ENCODE measurements at places on chromosomes 6 and 20.
A peak's percentile ranks its signal among the peaks of the same experiment; 100 is the strongest.

- no peak for DNase-seq
Measured at GRCh38 chr20:53413186-53413631, 180.4 kb downstream of the ZNF217 start.

DNA sequence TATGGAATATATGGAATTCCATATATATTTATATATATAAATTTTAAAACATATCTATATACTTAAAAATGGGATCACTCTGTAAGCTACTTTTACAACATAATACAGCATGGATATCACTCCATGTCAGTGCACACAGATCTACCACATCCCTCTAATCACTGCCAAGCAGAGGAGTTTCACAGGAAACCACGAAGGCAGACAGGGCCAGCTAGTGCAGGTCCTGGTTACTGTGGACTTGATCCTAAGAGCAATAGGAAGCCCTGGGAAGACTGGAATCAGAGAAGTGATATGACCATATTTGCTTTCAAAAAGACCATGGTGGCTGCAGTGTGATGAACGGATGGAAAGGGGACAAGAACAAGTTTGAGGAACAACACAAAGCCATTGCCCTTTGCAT, 40.0 kb upstream of the NRN1 start:
- no peak for DNase-seq

DNA sequence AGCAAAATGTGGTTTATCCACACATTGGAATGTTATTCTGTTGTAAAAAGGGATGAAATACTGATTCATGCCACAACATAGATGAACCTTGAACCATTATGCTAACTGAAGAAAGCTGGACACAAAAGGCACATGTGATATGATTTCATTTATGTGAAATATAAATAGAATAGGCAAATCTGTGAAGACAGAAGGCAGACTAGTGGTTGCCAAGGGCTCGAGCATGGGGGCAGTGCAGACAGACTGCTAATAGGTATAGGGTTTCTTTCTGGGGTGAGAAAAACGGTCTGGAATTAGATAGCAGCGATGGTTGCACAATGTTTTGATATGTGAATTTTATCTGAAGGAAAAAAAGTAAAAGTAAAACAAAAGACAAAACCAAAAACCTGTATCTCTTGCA, 54.6 kb upstream of the FNDC1 start:
- DNase-seq, result no peak

GRCh38 chr6:163408352-163408991, 6.0 kb upstream of the QKI start:
- no peak for DNase-seq

DNA sequence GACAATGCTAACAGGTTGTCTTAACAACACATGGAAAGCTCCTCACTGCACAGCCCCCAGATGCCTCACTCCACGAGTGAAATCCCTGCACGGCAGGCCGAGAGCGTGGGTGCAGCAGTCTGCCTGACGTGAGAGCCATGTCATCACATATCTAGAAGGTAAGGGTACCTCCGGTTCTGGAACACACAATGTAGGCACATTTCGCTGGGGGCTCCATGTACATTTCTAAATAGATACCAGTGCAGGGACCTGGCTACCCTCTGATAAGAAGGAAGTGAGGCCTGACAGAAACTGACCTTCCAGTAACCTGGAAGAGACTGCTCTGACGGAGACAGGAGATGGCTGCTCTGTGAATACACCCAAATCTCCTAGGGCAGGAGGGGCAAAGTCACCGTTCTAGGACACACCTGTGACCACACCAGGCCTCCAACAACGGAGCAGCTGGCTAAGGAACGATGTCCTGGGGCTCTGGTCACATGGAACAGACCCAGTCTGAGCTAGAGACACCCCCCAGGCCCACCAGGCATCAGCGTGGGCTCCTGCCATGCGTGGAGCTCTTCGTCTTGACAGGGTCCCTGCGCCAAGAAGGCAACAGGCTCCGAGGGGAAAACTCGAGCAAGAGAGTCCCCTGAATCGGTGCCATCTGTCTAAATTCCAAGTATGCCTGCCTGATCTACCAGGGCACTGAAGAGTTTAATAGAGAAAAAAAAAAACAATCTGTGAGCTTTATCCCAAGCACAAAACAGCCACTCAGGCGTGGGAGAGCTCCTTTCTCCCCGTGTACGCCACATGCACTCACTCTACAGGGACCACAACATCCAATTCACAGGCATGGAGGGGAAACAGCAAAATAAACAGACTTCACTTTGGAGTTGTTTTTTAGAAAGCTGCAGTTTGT, 27.5 kb downstream of the RNASET2 start:
- DNase-seq, result no peak

DNA sequence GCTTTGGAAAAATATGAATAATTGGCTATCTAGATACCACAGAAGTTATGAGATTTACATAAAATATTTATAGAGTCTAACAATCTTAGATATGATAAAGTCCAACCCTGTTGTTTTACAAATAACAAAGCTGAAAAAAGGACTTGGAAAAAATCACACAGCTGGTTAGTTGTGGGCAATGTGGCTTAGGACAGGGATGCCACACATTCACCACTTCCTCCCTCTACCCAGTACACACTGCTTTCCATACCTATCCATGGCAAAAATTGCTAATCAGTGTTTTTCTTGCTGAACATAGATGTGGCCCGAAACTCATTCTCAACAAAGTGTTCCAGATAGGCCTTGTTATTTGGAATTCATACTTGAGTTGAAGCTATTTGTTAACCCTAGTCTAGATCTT, 147.3 kb upstream of the BMP5 start:
- no peak for DNase-seq

DNA sequence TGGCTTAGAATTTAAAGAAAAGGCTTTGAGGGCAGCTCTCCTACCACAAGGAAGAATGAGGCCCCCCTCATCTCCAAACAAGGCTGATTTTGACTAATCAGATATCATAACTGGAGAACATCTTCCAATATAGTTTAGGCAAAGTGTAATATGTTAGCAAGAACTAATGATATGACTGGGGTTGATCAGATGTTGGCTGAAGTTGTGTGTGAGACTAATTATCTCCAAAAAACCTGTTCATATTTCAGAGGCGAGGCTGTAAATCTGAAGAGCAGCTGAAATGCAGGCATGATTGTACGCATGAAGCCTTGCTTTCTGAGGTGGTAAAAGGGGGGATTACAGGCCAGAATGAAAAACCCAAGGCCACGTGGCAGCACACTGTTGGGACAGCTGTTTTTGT, 16.0 kb upstream of the ZNF831 start:
- DNase-seq, result no peak

DNA sequence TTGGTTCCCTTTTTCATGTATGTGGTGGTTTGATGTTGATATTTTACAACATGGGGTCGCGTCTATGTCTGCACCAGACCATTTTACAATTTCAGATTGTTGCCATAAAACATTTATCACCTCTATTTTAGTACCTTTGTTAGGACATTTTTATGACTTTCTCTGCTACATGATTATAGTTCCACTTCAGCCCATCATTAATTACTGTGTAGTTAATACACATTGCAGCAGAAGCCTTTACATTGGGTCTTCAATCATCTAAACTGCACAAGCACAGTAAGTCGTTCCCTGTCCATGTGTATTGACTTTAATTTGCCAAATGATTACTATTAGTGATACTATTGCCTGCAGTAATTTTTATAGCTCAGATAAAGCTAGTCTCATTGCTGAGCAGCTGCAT, 15.7 kb upstream of the TMEM217 start:
- no peak for DNase-seq

GRCh38 chr6:103629613-103630012, 1230.1 kb downstream of the HACE1 start:
- DNase-seq, result no peak

DNA sequence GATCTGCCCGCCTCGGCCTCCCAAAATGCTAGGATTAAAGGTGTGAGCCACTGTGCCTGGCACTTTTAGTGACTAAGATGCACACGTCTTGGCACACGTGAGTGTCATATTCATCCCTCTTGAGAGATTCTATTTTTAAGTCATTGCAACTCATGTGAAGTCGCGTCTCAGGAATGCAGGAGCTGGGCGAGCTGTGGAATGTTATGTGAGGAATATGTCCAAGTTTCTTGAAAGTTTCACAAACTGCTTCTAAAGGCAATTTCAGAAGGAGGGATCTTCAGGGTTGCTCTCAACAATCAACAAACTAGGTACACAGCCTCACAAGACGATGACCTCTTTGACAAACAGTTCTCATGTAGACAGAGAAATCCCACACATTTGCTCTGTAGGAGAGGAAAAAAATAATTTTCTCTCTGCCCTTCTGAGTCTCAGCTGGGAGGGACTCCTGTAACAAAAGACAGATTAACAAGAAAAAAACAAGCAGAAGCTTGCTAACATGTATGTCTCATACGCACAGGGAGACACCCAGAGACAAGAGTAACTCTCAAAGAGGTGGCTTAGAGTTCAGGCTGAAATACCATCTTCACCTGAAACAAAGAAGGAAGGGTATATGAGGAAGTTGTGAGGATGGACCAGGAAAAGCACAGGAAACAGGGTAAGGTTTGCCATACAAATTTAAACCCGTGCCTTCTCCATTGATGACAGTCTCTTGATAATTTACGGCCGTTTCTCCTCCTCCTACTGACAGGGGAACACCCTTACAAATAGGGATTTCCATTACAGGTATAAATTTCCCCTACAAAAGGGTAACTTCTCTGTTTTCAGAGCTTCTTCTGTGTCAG, 45.3 kb upstream of the FAM50B start:
- no peak for DNase-seq

- no peak for DNase-seq
Measured at GRCh38 chr6:146191166-146191565, 162.3 kb downstream of the GRM1 start.

DNA sequence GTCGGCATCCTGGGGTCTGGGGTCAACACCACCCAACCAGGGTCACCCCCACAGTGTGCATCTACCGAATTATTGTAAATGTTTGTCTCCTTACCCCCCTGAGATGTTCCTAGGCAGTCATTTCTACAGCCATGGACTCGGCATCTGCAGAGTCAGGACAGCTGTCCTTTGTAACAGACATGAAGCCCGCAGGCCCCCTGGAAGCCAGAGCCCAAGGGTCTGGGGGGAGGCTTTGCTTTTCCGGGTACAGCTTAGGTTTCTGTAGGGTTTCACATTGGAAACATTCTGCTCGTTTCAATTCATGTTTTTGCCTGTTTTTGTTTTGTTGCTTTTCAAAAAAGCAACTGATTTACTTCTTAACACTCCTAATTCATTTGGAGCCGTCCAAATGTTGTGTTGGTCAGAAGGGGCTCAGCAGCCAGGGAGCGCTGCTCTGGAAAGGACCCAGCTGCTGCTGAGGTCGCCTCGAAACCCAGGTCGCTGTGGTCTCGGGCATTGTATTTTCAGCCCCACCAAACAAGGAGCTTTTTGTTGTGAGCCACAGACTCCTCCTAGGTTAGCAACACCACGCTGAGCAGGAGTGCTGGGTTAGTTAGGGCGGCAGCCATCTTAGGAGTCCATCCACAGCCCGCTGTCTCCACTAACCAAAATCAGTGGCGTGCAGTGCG, 160.4 kb downstream of the TMEM242 start:
- no peak for DNase-seq

GRCh38 chr6:154919806-154920205, 75.3 kb upstream of the TIAM2 start:
- no peak for DNase-seq

- DNase-seq, result no peak
Measured at GRCh38 chr6:159973406-159973805, 4.5 kb downstream of the IGF2R start.

- DNase-seq, result no peak
Measured at GRCh38 chr6:25032934-25033333, 97.2 kb upstream of the RIPOR2 start.

- DNase-seq, result no peak
Measured at GRCh38 chr6:87357479-87358196, 13.0 kb downstream of the C6orf163 start.

DNA sequence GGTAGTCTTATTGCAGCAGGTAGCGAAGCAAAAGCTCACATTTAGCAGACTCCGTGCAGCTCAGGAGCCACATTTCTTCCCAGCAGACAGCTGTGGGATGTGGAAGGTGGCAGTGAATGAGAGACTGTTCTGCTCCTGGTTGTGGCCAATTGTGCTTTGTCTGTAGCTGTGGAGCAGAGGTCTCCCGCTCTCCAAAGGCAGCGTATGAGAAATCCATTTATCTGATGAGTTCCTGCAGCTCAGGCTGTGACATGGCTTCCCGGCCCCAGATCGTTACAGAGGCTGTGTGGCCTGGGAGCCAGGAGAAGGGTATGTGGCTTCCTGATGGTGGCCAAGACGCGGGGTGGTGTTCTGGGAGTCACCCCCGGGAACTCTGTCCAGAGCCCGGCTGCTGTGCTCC, 64.5 kb upstream of the KIF16B start:
- no peak for DNase-seq

DNA sequence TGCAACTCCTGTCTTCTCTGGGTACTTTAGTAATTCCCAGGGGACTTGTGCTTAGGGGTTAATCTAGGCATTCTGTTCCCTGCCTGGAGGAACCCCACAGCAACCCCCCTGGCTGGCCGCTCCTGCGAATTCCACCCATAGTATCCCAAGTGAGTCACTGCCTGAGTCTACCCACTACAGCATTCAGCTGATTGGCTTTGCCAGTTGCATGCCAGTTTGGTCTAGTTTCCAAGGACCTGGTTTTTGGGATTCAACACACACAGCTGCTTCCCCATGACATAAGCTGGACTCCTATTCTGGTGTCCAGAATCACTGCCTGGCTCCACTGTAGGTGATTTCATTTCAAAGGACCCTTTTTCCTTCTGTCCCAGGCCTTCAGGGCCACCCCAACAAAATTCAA, 40.3 kb downstream of the PLCG1 start:
- DNase-seq, result no peak

DNA sequence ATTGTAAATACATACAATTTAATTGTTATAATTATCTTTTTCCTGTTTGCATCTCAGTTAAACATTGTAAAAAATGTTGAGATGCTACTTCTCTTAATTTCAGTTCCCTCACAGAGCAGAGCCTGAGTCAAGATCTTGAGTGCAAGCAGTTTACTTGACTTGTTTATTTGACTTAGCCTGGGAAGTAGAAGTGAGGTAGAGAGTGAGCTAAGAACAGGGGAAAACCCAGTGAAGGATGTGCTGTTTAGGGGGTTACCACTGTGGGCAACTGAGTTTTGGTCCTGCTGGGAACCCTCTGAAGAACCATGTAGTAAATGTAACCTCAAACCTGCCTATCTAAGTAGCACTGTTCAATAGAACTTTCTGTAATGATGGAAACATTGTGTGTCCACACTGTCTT, 495.2 kb upstream of the FLRT3 start:
- no peak for DNase-seq

GRCh38 chr6:15906420-15907016, 222.4 kb upstream of the MYLIP start:
- DNase-seq, result no peak

DNA sequence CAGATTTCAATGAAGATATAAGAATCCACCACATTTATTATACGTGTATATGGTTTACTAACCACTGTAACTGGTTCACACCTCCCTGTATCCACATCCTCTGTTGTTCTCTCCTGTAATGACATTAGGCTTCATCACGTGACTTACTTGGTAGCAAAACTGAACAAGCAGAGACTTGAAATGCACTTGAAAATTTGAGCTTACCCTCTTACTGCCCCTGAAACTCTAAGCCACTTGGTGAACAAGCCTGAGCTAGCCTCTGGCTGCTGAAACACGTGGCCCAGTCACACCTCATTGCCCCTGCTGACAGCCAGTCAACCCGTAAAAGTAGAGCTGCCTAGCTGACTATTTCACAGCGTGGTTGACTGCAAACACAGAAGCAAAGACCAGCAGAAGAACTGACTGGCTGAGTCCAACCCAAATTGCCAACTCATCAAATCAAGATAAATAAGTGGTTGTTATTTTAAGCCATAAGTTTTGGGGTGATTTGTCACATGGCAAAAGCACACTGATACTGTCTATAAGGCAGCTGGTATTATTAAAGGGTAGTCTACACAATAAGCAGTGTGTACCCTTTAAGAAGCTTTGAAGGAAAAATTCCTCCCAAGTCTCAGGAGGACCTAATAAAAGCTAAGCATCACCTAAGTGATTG, 109.0 kb downstream of the RALGAPA2 start:
- peak; percentile 99 for DNase-seq
